ENCODE measurements at places on chromosomes 16 and 17.
A peak's percentile ranks its signal among the peaks of the same experiment; 100 is the strongest.

- DNase-seq, result no peak
These were observed 157.9 kb downstream of the IRX3 start for GRCh38 chr16:54128629-54129234.

DNA sequence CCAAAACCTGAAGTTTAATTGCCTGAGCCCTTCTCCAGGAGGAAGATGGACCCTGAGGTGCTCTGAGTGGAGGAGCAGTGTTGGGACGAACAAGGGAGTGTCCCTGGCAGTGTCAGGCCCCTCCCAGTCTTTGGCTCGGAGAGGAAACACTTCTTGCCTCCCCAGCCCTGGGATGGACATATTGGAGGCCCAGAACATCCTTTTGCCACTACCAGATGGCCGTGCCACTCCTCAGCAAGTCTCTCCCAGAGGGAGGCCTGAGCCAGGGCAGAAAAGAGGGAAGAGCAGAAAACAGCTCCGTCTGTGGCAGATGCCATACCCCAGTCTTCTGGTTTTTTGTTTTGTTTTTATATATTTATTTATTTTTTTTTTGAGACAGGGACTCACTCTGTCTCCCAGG, 91.5 kb upstream of the CRHR1 start:
- no peak for DNase-seq

GRCh38 chr16:53805752-53806151, 101.8 kb downstream of the FTO start:
- no peak for DNase-seq

- DNase-seq, result no peak
These were observed 100.5 kb upstream of the SHISA6 start for GRCh38 chr17:11140501-11140900.

GRCh38 chr17:6388416-6388815, 46.5 kb downstream of the AIPL1 start:
- no peak for DNase-seq

- DNase-seq, result peak; percentile 44
These were observed 186.6 kb downstream of the C16orf78 start for GRCh38 chr16:49560004-49560830.

- DNase-seq, result no peak
These were observed 12.7 kb downstream of the WNT3 start for GRCh38 chr17:46805771-46806170.

- DNase-seq, result no peak
These were observed 242.2 kb downstream of the SHISA9 start for GRCh38 chr16:13143551-13143950.

DNA sequence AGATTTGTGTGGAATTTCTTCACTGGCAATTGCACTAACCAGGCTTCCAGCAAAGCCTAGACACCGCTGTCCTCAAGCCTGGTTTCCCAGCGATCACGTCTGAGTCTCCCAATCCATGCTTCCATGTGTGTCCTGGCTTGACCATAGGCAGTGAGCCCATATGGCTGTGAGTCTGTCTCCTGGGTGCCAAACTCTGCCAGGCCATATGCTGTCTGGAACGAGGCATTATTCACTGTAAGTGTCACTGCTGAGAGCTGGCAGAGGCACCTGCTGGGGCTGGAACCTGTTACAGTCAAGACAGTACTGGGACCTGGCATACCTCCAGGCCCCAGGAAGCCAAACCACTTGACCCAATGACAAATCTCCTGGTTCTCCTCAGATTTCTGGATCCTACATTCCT, 60.4 kb downstream of the HS3ST2 start:
- no peak for DNase-seq

DNA sequence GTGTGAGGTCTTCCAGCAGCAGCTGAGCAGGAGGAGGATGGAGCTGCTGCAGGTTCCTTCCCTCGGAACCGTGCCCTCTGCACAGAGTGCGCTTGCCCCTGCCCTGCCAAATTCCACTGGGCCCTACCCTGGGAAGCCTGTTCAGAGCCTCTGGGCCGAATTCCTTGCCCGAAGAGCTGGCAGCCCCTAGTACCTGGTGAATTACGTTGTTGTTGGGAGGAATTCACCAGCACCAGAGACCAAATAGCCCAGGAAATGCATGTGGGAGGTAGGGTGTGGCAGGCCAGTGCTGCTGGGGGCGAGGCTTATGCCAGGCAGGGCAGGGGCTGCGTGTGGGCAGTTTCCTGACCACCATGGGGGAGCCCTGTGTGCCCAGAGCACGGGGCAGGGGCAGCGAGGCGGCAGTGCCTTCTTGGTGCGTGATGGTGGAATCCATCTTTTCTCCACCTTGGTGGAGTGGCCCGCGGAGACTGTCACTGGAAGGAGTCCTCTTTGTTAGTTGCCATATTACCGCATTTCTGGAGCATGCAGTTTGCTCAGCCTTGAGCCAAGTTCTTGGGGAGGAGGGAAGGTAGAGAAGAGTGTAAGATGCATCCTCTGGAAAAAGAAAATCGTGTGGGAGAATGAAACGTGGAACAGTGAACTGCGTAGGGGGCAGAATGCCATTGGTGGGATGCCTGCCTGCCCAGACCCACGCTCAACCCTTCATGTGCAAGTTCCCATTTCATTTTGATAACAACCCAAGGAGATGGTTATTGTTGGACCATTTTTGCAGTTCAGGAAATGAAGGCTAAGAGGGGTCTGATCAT, 2.3 kb downstream of the MRC2 start:
- no peak for DNase-seq

GRCh38 chr16:27426423-27427408, 24.7 kb downstream of the IL21R start:
- DNase-seq, result no peak

- no peak for DNase-seq
These were observed 11.0 kb downstream of the FBRS start for GRCh38 chr16:30669026-30669902.

DNA sequence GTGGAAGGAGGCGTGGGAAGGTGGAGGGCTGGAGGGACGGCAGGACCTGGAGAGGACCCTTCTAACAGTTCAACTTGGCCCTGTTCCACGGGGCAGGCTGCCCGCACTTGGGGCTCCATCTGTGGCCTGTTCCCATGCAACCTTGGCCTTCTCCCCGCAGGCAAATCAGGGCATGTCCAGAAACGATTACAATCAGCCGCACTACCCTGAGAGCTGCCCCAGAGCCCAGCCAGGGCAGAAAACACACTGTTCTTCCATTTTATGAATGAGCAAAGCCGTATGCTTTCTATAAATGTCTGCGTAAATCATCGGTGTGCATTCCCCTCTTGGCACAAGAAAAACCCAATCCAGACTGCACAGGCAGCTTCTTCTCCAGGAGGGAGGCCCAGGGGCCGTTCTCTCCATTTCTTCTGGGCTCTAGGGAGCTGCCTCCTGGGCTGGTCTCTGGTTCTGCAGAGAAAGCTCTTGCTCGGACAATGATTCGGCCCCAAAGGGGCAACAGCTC, 228.7 kb downstream of the SOX9 start:
- DNase-seq, result no peak

DNA sequence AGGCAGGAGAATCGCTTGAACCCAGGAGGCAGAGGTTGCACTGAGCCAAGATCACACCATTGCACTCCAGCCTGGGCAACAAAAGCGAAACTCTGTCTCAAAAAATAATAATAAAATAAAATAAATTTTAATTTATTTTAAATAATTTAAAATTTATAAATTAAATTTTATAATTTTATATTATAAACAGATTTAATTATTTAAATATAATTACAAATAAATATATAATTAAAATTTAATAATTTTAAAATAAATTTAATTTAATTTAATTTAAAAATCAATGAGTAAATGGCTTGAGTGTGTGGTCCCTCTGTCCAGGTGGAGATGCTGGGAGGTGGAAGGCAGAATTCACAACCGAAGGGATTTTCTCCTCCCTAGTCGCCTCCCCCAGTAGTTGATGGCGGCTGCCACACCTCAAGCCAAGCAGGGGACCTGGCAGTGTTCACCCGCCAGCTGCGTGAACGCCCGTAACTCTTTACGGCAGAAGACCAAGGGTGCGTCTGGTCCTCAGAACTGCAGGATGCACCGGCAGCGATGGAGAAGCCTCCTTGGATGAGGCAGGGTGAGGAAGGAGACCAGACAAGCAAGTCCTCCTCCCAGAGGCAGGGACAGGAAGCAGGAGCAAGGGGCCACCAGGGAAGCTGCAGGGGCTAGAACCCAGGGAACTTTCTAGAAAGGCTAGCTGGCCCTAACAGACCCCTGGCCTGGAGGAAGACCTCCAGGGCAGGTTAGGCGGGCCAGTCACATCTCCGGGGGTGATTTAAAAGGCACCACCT, 22.9 kb upstream of the KRT17 start:
- no peak for DNase-seq

DNA sequence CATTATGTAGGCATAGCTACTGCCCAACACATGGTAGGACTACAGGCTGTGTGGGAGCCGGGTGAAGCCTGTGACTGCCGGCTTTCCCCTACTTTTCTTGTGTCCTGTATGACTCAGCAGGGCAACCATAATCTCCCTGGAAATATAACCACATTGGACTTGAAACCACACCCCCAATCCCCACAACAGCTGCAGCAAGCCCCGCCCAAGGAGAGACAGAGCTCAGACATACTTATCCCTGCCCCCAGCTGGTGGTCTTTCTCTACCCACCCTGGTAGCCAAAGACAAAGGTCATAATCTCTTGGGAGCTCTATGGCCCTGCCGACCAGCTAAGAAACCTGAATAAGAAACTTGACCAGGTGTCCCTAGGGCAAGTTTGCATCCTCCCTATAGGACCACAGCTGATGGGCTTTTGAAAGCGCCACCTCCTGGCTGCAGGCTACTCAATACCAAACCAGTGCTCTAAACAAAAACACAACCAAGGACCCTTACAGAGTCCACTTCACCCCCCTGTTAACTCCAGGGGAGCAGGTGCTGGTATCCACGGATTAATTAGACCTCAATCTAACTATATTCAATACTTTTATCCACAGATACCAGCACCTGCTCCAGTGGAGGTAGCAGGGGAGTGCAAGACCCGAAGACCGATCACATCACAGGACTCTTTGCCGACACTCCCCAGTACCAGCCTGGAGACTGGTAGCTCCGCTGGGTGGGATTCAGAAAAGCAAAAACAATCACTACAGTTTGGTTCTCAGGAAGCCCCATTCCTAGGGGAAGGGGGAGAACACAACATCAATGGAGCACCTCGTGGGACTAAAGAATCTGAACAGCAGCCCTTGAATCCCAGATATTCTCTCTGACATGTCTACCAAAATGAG, 91.2 kb downstream of the IRX5 start:
- no peak for DNase-seq

DNA sequence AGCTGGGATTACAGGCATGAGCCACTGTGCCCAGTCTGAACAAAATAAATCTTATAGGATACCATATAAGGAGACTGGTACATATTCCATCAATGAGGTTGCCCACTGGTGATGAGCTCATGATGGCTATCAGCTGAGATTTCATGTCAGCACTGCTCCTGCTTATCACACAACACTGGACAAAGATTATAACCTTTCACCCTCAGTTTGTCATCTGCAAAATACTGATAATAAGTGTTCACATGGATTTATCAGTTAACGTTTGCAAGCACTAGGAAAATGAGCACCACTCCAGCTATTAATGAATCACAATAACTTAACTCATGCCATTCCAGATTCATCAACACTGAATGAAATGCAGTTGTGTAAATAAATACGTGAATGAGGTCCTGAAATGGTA, 83.7 kb downstream of the SSH2 start:
- no peak for DNase-seq

GRCh38 chr16:27174007-27174406, 29.3 kb upstream of the KDM8 start:
- no peak for DNase-seq

DNA sequence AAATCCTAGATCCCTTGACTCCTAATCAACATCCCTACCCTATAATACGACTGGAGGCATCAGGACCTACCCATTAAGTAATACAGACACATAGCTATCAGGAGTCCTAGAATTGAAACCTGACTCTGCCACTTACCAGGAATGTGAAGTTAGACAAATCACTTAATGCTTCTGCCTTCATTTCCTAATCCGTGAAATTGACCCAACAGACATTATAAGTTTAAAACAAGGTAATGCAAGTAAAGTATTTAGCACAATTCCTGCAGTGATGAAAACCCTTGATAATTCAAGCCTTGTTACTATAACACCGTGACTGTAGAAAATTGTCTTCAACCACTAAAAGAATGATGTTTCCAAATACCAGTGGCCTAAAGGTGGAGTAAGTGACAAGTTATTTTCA, 150.2 kb downstream of the KCNJ2 start:
- no peak for DNase-seq

DNA sequence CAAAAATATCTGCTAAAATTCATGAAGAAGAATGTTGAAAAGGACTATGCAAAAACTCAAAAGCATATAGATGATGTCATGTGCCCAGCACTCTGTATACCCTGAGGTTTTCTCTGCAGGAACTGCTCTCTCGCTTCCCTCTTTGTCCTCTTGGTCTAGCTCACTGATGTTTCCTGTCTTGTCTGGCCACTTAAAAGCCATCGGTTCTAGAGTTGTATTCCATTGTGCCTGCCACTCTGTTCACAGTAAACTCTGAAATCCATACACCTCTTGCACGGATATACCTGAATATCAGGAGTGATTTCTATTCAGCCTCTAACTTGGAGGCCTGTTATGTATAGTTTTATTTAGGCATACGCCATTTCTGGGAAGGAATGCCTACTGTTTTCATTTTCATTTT, 101.0 kb upstream of the CNTNAP4 start:
- no peak for DNase-seq

DNA sequence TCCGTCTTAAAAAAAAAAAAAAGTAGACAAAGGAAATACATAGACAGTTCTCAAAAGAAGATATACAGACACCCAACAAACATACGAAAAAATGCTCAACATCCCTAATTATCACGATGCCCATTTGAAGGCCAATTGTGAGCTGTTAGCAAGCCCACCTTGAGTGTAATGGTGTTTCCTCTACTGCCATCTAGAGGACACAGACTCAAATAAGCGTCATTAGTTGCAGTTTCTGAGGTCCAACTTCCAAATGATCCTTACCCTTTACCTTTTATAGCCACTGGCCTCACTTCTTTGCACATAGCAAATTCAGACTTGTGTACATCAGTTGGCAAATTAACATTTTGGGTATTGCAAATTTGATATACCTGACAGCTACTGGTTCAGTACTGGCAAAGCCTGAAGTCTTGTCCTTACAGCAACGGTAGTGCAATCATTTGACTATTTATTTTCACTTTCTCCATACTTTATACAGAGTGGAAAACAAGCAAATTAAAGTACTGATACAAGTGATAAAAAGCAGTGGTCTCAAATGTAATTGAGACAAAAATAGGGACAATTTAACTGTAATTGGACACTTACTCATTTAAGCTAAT, 536.3 kb upstream of the EEF2KMT start:
- DNase-seq, result no peak

GRCh38 chr17:36135465-36135864, 31.8 kb downstream of the CCL4 start:
- no peak for DNase-seq

DNA sequence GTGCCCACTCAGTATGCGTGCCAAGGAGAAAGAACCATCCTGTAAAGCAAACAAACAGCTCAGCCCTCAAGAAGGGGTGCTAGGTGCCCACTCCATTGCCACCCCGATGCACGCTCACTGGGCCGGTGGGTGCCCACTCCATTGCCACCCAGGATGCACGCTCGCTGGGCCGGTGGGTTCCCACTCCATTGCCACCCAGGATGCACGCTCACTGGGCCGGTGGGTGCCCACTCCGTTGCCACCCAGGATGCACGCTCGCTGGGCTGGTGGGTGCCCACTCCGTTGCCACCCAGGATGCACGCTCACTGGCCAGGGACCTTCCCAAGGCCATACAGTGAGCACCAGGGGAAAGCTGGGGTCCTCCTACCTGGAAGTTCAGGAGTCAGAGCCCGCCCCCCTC, 28.1 kb downstream of the HASPIN start:
- no peak for DNase-seq

- DNase-seq, result no peak
These were observed 18.3 kb downstream of the PSME3IP1 start for GRCh38 chr16:57167538-57167937.
